Cardiac muscle cell (in vitro differentiated cells and primary cell): ENCODE measurements at places on chromosomes 7 and 10. TPM values are rescaled to one million over a fixed set of nuclear protein-coding genes. Genes with fewer than 3 reads are reported as not detected.

The BHLHA15 gene
- 0.44 TPM in 1 of 2 replicates, not detected in the other for polyA plus RNA-seq

The AOAH gene
- polyA plus RNA-seq = not detected in 2 replicates

GRCh38 chr7:53603461-53603860, 568.0 kb downstream of the POM121L12 start:
- DNase-seq = no peak
- no peaks in the 10 kb centered on the region for H3K36me3 ChIP-seq
- H3K27me3 ChIP-seq = no peaks in the 10 kb centered on the region
- no peak overlapping the region for H3K27ac ChIP-seq
- H3K4me1 ChIP-seq = no peaks in the 10 kb centered on the region

The DPP6 gene
- polyA plus RNA-seq = not detected in 2 replicates

GRCh38 chr7:101457001-101457750, 94.5 kb downstream of the COL26A1 start:
- no peak overlapping the region for H3K4me3 ChIP-seq
- DNase-seq = no peak
- no peaks in the 10 kb centered on the region for H3K36me3 ChIP-seq
- no peaks in the 10 kb centered on the region for H3K27me3 ChIP-seq

- no peaks in the 10 kb centered on the region for H3K27me3 ChIP-seq
- H3K4me3 ChIP-seq = no peak overlapping the region
- H3K4me1 ChIP-seq = peaks cover 26% of the 10 kb centered on the region
- no peaks in the 10 kb centered on the region for H3K36me3 ChIP-seq
- no peak for DNase-seq
These were observed 40.9 kb downstream of the CCNY start for GRCh38 chr10:35377050-35377728.

DNA sequence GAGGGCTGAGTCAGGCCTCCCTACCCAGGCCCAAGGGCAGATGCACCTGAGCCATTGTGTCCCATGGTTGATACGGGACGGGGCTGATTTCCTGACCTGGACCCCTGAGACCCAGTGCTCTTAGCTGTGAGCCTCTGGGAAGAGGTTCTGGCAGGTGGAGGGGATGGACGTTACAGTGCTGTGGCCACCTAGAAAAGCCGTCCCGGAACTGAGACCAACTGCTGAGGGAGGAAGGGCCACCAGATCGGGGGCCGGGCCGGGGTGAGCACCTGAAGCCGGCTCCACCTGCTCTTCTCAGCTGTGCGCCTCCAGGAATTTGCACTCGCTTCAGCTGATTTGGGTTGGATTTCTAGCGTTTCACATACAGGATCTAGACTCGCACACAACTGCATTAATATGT, 35.4 kb downstream of the CHST12 start:
- DNase-seq = no peak
- peaks cover 18% of the 10 kb centered on the region for H3K4me1 ChIP-seq
- no peak overlapping the region for H3K27ac ChIP-seq
- no peak overlapping the region for H3K4me3 ChIP-seq
- H3K27me3 ChIP-seq = no peaks in the 10 kb centered on the region
- no peaks in the 10 kb centered on the region for H3K36me3 ChIP-seq

DNA sequence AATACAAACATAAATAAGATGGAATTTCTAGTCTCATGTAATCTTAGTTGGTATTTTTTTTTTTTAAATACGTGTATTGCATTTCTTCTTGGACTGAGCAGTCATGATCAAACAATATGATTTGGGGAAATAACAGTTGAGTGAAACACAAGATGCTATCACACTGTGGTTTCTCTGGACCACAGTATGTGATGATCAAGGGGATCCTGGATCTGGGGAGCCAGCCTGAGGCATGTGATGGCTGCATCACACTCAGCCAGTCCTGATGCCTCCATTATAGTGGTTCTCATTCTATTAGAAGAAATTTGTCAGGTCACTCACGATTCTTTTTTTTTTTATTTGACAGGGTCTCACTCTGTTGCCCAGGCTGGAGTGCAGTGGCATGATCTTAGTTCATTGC, 495.9 kb upstream of the POT1 start:
- H3K4me1 ChIP-seq = no peaks in the 10 kb centered on the region
- H3K27me3 ChIP-seq = no peaks in the 10 kb centered on the region
- H3K4me3 ChIP-seq = no peak overlapping the region

The UPK3B gene
- 0.42 and 0.78 TPM in 2 replicates for polyA plus RNA-seq

DNA sequence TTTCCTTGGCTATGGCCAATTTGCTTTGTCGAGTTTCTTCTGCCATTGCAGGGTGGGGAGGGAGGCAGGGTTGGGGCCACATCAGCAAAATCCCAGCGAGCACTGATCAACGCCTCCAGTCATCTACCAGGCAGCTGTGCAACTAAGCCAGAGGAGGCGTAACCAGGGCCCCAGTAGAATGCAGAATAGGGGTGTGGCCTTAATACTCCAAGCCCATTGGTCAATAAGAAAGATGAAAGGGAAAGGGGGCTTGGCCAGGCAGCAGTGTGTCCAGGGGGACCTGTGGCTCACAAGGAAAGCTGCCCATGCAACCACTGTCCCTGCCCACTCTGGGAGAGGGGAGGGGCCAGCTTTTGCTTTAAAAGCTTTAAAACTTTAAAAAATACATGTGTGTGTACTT, 21.5 kb upstream of the GGCT start:
- no peaks in the 10 kb centered on the region for H3K36me3 ChIP-seq
- no peak for DNase-seq
- H3K4me3 ChIP-seq = no peak overlapping the region
- no peak overlapping the region for H3K27ac ChIP-seq
